Caco-2 (cell line): ENCODE measurements at places on chromosomes 1 and 21. TPM values are rescaled to one million over a fixed set of nuclear protein-coding genes. Genes with fewer than 3 reads are reported as not detected.

Gene SYT2
- 0.07 and 0.09 TPM in 2 replicates for total RNA-seq

Gene SVBP
- 18.6 and 19.2 TPM in 2 replicates for total RNA-seq

DNA sequence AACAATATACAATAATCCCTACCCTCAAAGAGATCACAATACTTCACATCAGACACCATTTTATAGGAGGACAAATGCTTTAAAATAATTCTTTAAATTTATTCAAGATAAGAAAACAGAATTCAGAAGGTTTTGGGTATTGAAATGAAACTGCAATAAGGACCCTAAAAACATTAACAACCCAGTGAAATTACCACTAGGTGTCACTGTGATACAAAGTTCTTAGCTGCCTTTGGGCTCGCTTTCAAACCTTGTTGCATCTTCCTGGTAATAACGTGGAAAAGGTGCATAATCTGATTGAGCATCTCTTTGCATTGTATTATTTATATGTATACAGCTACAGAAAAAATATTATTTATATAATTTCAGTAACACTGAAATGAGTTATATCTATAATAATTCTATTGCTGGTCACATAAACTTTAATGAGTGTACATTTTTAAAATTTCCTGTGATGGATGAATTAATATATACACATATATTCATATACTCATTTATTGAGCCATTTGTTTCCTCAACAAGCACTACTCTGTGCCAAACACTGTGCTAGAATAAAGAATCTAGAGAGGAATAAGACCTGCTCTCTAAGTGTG lies 185.2 kb downstream of the FAF1 start:
- no peak for DNase-seq
- H3K27ac ChIP-seq = no peak overlapping the region
- no peaks in the 10 kb centered on the region for H3K36me3 ChIP-seq
- H3K4me1 ChIP-seq = no peaks in the 10 kb centered on the region
- H3K4me3 ChIP-seq = no peak overlapping the region

DNA sequence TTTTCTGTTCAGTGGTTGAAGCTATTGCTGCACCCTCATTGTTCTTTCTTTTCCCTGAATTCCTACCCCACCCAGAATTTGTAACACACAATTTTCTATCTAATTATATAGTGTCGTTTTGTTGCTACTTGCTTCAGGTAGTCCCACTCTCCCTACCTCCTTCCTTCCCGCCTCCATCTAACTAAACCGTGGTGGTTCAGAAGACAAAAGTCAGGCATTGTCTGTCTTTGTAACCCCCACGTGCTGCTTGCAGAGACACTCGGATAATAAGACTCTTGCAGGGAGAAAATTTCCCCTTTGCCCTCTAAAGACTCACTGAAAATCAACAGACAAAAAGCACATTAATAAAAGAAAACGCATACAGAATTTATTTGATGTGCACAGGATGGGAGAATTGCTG lies 46.2 kb upstream of the BTG3 start:
- H3K36me3 ChIP-seq = no peaks in the 10 kb centered on the region
- H3K27me3 ChIP-seq = no peaks in the 10 kb centered on the region
- H3K4me3 ChIP-seq = no peak overlapping the region
- H3K4me1 ChIP-seq = peaks cover 11% of the 10 kb centered on the region; the same call in 1 of the 2 replicates
- no peak for DNase-seq

DNA sequence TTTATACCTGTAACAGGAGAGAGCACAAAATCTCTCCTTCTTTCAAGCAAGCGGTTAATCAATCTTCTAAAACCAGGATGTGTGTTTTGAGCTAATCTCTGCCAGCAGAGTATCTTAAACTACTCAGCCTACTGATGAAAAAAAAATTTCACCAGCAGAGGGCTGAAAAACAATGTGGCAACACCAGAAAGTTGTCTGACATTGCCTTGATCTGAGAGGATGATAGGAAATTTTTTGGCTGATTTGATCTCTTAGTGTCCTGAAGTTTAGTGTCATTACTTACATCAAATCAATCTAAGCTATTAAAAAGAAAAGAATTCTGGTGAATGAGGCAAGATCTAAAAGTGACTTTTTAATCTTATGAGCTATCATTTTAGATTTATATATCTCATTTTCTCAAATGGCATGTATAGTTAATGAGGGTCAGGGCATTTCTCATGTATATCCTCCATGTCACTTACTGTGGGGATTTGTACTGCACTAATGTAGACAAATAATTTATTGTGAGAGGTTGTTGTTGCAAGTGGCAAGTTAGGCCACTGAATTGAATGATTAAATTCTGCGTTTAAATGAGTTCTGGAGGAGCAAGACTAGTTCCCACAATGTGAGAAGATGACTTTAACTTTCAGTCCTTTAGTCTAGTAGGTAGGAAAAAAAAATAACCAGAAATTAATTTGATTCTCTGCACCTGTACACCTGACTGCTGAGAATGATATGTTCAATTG lies 10.9 kb downstream of the ADAMTS1 start:
- H3K4me1 ChIP-seq = no peaks in the 10 kb centered on the region
- H3K4me3 ChIP-seq = no peak overlapping the region
- H3K27me3 ChIP-seq = no peaks in the 10 kb centered on the region
- H3K27ac ChIP-seq = no peak overlapping the region
- H3K36me3 ChIP-seq = no peaks in the 10 kb centered on the region
- no peak for DNase-seq

Gene KCTD3
- 49.4 and 50.7 TPM in 2 replicates for total RNA-seq

DNA sequence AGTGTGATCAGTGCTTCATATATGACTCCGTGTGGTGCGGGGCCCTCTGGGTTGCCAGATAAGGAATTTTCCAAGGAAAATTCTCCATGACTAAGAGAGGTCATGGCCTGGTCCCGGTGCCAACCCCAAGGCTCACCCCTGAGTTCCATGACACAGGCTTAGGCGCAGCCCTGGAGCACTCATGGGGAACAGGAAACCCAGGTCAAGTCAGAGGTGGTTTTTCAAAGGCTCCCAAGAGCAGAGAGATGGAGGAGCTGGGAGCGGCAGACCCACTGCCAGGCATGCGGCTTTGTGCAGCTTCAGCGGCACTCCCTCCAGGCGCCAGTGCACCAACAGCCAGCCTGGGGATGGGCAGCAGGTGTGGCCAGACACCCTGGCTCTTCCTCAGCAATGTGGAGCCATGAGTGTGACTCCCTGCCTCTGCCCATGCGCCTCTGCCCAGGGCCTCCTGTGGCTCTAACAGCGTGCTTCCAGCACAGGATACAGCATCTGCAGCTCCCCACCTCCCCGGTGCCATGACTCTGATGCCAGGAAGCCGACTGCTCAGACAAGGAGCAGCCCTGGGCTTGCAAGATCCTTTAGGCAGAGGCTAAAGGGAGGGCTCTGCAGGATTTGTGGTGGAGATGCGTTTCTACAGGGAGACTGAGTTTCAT lies 47.3 kb downstream of the GPR161 start:
- H3K36me3 ChIP-seq = peaks cover 1% of the 10 kb centered on the region; the same call in 1 of the 2 replicates
- H3K4me1 ChIP-seq = no peaks in the 10 kb centered on the region
- H3K4me3 ChIP-seq = no peak overlapping the region
- H3K27ac ChIP-seq = peak overlapping the region; percentile 52

DNA sequence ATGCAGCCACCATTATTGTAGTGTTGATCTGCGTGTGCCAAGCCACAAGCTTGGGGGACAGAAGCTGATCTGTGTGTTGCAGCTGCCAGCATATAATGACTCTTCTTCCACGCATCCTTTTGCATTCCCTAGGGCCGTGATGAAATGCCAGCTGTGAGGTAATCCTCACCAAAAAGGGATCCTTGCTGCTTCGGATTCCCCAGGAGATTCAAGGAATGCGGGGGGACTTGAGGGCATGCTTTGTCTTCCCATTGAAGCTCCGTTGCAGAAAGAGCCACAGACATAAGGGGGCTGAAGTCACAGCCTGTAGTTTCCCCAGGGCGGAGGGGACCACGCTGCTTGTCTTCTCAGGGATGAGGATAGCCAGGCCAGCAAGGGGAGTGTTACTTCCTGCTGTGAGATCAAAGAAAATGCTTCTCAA lies 281.6 kb upstream of the FMN2 start:
- H3K4me3 ChIP-seq = no peak overlapping the region
- no peak overlapping the region for H3K27ac ChIP-seq
- H3K36me3 ChIP-seq = no peaks in the 10 kb centered on the region
- H3K4me1 ChIP-seq = no peaks in the 10 kb centered on the region
- H3K27me3 ChIP-seq = no peaks in the 10 kb centered on the region

DNA sequence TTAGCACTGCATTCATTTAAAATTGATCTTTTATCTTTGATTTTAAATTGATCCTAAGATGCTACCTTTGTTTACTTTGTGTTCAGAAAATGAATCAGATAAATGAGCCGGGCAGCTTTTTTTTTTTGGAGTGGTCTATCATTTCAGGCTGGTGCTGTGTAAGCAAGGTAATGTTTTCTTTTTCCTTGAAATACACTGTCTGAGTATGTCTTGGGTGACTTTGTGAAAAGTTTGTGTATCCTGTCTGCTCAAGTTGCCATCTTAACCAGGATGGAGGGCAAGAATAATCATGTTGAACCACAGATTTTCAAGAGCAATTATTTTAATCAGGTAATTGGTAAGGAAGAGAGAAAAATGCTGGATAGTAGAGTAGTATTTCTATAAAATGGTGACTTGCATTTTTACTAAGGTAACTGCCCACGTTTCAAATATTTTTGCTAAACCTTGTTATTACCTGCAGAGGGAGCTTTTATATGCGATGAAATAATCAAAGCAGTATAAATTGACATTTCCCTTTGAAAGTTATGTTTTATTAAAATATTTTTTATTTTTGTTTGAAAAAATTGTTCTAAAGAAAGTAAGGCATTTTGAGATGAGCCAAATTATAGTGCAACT lies 11.1 kb downstream of the ADGRL2 start:
- H3K36me3 ChIP-seq = no peaks in the 10 kb centered on the region
- H3K4me1 ChIP-seq = no peaks in the 10 kb centered on the region
- no peak overlapping the region for H3K27ac ChIP-seq
- no peak for DNase-seq
- H3K4me3 ChIP-seq = no peak overlapping the region

DNA sequence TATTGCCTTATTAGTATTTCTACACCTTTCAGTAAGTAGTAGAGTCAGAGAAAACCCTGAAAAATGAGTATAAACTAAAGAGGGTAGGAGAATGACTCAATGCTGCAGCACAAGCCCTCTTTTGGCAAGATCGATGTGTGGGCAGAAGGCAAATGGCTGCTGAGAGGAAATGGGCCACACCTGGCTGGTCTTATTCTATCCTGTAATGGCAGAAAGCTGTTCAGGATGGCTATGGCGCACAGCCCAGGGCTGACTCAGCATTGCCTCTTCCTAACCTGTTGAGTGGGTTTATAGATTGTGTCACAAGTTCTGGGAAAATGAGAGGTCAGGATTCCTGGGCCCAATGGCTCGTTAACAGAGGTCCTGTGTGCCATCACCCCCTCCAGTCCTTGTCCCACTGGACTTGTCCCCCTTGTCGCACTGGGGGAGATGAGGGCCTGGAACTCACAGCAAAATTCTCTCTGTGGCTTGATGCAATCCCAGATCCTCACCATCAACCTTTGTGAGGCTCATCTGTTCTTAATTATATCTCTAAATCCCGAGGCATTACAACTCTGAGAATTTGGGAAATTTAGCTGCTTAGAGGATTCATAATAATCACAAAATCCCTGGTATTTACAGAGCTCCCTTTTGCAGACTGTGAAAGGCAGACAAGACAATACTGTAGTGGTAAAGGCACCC lies 13.2 kb downstream of the HMGB4 start:
- H3K4me1 ChIP-seq = no peaks in the 10 kb centered on the region
- no peaks in the 10 kb centered on the region; the same call in 1 of the 2 replicates for H3K27me3 ChIP-seq
- no peak overlapping the region for H3K27ac ChIP-seq
- H3K4me3 ChIP-seq = no peak overlapping the region
- H3K36me3 ChIP-seq = no peaks in the 10 kb centered on the region

Gene FGGY
- total RNA-seq = 3.4 and 6.4 TPM in 2 replicates

Gene ALPL
- 0.21 and 0.79 TPM in 2 replicates for total RNA-seq

- H3K4me1 ChIP-seq = peaks cover 28% of the 10 kb centered on the region
- H3K36me3 ChIP-seq = no peaks in the 10 kb centered on the region; the same call in 1 of the 2 replicates
- DNase-seq = no peak
- no peak overlapping the region for H3K4me3 ChIP-seq
Measured at GRCh38 chr21:42735061-42735460, 81.6 kb downstream of the PDE9A start.

- no peak overlapping the region for H3K27ac ChIP-seq
- no peaks in the 10 kb centered on the region for H3K36me3 ChIP-seq
- H3K4me3 ChIP-seq = no peak overlapping the region
- no peak for DNase-seq
- H3K4me1 ChIP-seq = peaks cover 7% of the 10 kb centered on the region; the same call in 1 of the 2 replicates
Measured at GRCh38 chr1:143661418-143662101, 310.2 kb downstream of the FAM72C start.

DNA sequence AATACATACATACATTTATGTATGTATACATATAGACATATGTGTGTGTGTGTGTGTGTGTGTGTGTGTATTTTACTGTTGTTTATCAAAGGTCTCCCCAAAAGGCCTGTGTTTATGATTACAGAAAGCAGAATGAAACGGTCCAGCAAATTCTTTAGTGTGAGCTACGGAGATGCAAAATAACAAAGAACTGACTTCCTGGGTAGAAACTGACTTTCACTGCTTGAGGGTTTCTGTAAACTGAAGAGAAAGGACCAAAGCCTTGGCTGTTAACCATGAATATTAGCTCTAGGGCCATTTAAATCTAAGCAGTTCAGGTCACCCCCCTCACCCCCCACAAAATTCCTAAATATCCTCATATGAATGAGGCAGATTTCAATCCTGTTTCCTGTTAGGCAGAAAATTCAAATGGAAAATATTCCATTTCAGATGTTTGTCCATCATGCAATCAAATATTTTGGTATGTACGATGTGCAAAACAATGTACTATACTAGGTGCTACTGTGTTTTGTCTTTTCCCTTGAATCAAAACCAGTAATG lies 213.2 kb downstream of the TGFB2 start:
- H3K4me3 ChIP-seq = no peak overlapping the region
- no peaks in the 10 kb centered on the region for H3K4me1 ChIP-seq
- H3K27ac ChIP-seq = no peak overlapping the region
- no peak for DNase-seq
- H3K36me3 ChIP-seq = no peaks in the 10 kb centered on the region

GRCh38 chr1:243420946-243421685 lies 165.3 kb downstream of the SDCCAG8 start:
- H3K4me3 ChIP-seq = peak overlapping the region; percentile 30
- no peaks in the 10 kb centered on the region for H3K27me3 ChIP-seq
- H3K27ac ChIP-seq = no peak overlapping the region
- H3K36me3 ChIP-seq = no peaks in the 10 kb centered on the region
- H3K4me1 ChIP-seq = no peaks in the 10 kb centered on the region

GRCh38 chr21:29299046-29299915 lies 559 bp downstream of the BACH1 start:
- 0 out of 2 replicates have a peak, but pooled peaks cover 2% of the 10 kb centered on the region for H3K36me3 ChIP-seq
- peak; percentile 77 for DNase-seq
- no peaks in the 10 kb centered on the region for H3K27me3 ChIP-seq
- H3K4me3 ChIP-seq = peak overlapping the region; percentile 88
- peaks cover 28% of the 10 kb centered on the region for H3K4me1 ChIP-seq
- H3K27ac ChIP-seq = peak overlapping the region; percentile 98

Gene FABP3
- 12.1 and 13.0 TPM in 2 replicates for total RNA-seq
